G401 (cell line): ENCODE measurements at places on chromosomes 12 and 14.

GRCh38 chr12:12735301-12735700 is 18.1 kb downstream of the CDKN1B start:
- DNase-seq: no peak

DNA sequence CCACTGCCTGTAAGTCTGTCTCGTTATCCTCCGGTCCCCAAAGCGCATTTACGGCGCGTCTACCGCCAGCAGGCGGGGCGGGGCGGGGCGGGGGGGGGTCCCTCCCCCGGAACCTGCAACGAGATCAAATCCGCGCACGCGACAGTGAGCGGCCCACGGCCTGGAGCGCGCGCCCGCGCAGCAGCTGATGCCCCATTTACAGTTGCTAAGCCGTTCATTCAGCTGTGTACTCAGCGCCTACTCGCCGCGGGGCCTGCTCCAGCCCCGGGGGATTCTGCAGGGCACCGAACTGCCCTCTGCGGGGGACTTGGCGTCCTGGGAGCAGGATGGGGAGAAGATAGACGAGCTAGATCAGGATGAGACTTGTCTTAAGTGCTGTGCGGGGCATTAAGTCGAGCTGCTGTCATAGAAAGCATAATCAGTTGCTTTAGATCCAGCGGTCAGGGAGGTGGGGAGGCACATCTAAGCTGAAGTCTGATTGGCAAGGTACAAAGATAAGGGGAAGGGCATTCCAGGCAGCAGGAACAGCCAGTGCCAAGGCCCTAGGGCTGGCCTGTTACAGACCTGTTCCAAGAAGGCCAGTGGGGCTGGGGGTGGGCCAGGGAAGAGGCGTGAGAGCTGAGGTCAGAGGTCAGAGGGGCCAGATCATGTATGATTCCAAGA is 1.4 kb upstream of the CCDC85C start:
- DNase-seq: peak; percentile 76

DNA sequence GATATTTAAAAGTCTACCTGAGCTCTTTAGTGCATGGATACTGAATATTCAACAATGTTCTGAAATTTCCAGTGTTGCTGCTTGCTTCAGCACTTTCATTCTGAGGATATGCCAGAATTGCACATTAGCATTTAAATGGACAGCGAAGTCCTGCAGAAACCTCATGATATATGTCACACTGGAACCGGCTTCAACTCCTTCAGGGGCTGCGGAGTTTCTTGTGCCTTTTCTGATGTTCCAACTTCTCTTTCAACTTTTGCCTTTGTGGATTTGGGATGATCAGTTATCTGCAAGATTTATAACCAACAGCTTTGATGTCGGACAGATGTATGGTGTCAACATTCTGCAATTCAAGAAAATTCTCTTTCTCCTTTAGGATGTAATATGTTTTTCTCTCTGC is 142.5 kb upstream of the LMNTD1 start:
- no peak for DNase-seq

- DNase-seq: no peak
Observed at GRCh38 chr12:27505761-27506160, 18.2 kb upstream of the PPFIBP1 start.

GRCh38 chr14:69664865-69665526 is 53.6 kb downstream of the SUSD6 start:
- peak; percentile 25 for DNase-seq

DNA sequence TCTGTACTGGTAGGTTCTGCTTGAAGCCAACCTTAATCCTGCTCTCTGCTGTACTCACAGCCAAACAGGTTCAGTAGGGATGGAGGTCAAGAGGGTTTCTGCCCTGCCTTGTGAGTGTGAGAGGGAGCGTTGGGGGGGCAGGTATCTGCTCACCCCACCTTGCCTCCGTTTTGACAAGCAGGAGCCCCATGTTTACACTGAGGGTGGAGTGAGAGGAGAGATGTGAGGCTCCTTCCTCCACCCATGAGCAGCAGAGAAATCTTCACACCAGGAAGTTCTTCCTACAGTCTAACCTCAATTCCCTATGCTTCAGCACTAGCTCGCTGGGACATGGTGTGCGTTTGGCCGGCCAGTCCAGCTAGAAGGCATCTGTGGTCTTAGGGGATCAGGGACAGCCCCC is 4.2 kb downstream of the KRT80 start:
- no peak for DNase-seq

- no peak for DNase-seq
Observed at GRCh38 chr14:75138492-75138891, 11.6 kb upstream of the NEK9 start.

DNA sequence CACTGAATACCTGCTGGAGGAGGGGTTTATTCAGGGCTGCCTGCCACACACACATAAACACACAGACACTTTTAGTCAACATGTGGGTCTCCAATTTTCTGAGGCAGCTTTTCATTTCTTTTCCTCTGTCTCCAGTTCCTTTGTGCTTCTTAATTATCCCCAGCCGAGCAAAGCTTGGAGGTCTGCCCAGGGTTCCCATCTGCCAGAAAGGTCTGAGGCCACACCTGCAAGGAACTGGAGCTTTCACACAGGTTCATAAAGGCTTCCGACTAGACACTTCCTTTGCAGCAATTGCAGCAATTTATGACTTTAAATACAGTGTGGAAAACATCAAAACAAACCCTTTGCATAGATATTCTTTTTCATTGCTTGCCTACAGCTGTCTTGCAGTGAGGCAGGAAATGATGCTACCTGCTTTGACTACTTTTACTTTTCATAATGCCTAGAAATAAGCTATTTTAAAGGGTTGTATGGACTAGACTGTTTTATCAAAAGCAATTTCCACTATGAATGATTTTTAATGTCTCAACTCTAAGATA is 1318.9 kb downstream of the AACS start:
- peak; percentile 14 for DNase-seq

- no peak for DNase-seq
Observed at GRCh38 chr14:49796025-49796424, 28.1 kb downstream of the KLHDC2 start.

GRCh38 chr12:19190292-19191031 is 60.9 kb downstream of the PLEKHA5 start:
- peak; percentile 44 for DNase-seq

DNA sequence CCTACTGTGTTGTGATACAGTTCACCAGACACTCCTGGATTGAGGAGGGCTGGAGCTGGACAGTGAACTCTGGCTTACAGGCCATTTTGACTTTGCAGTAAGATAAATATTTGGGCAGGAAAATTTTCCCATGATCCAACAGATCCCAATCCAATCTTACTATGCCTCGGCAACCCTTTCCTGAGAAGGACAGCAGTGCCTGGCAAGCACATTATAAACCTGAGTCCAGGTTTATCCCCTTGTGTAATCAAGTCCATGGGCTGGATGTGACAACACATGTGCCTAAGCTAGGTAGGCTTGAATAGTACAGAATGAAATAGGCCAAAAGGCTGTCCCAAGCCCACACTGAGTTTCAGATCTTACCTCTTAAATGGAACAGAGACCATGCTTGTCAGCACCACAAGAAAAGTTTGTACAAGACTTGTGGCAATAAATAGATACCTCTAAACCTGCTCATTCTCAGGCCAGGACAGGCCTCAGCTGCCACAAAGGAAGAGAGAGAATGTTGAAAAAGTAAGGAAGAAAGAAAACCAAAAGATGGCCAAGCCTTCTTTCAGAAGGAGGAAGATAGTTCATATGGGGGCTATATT is 34.9 kb downstream of the CREBL2 start:
- DNase-seq: no peak

GRCh38 chr12:13167906-13168305 is 28.6 kb upstream of the EMP1 start:
- DNase-seq: no peak

DNA sequence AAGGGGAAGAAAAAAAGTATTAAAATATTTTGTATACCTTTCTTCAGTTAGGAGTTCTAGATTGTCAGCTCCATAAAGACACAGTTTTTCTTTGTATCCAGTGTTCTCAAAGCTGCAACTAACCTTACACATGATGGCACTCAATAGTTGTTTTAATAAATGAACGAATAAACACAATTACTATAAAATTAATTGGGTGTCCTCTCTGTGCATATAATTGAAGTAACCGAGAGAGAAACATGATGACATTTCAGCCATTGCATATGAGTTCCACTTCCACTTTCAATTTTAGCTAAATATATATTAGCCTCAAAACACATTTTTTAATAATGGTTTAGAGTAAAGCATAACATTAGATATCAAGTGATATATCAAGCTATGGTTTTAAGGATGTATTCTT is 671.2 kb downstream of the LRFN5 start:
- no peak for DNase-seq

GRCh38 chr12:106369624-106370346 is 12.2 kb downstream of the POLR3B start:
- DNase-seq: no peak

- DNase-seq: peak; percentile 35
Observed at GRCh38 chr14:99664058-99664936, 19.4 kb downstream of the HHIPL1 start.

DNA sequence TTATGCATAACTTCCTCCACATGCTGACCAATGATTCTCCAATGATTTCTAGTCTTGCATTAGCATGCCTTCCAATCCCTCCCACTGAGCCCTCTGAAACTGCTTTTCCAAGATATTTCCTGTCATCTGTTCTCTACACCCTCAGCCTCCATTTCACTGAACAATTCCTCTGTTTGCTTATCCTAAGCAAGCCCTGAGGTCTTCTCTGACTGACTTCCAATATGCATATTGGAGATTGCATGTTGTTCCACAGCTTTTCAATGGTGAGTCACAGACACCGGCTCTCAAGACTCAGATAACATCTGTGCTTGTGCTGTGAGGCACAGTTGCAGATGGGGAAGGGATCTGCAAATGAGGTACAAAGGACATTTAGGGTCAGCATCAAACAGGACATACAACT is 141.0 kb downstream of the SLC16A7 start:
- DNase-seq: no peak

DNA sequence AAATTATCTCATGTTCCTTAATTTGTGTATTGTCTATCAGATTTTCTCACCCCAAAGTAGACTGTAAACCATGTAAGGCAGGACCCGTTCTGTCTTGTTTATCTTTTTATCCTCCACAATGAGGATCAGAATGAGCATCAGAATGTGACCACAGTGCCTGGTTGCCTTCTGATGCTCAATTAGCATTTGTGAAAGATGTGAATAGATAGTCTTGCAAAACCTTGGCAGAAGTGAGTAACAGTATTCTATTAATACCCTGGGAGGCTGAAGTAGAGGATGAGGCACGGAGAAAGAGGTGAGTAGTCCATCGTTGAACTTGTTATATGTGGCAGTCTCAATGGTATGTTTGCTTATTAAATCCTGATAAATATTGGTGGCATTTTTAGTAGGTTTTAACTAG is 781.4 kb downstream of the NRXN3 start:
- DNase-seq: no peak

DNA sequence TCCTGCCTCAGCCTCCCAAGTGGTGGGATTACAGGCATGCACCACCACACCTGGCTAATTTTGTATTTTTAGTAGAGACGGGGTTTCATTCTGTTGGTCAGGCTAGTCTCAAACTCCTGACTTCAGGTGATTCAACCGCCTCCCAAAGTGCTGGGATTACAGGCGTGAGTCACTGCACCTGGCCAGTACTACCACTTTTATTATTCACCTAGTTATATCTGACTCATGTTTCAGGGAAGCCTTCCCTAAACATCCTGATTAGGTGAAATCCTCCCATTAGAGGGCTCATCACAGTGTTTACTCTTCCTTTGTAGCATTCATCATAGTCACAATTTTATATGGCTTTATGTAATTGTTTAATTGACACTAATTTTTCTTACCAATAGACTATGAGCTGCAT is 295.3 kb upstream of the SOX5 start:
- no peak for DNase-seq

GRCh38 chr12:105336411-105336810 is 5.9 kb downstream of the C12orf75 start:
- DNase-seq: no peak

DNA sequence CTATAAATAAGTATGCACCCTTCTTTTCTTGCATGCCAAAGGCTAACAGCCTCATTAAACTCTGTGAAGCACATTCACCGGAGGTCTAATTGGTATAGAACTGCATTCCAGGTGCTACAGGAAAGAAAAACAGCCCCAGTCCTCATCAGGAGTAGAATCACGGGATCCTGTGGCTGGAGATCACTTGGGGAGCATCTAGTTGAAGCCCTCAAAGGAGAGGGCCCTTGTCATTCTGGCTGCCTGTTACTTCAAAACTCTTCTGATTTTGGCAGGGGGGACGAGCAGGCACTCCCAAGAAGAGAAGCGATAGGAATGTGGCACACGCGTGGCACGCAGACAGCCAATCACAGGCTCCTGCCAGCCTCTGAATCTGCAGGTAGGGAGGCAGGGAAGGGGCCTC is 154.4 kb downstream of the TTC7B start:
- DNase-seq: peak; percentile 71

- no peak for DNase-seq
Observed at GRCh38 chr12:100384559-100384935, 27.7 kb downstream of the SLC17A8 start.

GRCh38 chr12:1297206-1297605 is 297.2 kb downstream of the FBXL14 start:
- no peak for DNase-seq

- no peak for DNase-seq
Observed at GRCh38 chr12:7486512-7486911, 17.1 kb downstream of the CD163 start.

DNA sequence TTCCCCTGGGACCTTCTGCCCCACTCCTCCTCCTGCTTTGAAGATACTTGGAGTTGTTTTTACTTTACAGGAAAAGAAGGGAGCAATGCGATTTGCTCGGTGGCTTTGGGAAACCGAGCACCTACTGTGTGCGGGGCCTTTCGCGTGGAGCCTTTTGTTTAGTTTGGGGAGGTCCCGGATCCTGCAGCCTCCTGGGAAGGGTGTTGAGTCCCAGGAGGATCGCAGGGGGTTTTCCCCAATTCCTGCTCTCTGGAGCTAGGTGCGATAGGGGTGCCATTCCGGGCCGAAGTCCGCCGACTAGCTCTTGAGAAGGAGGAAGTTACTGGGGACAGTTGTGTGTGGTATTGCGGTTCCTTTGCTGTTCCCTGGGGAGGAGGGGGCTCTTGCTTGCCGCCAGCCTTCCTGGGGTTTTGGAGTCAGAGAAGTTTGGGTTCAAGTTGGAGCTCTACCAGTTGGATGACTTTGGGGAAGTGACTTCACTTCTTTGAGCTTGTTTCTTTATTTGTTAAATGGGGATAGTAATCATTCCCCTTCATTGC is 1.1 kb downstream of the BRI3BP start:
- no peak for DNase-seq
